ENCODE measurements at places on chromosomes 3 and 15. TPM values are rescaled to one million over a fixed set of nuclear protein-coding genes. Genes with fewer than 3 reads are reported as not detected.

Gene SLC12A1
- total RNA-seq, result not detected

GRCh38 chr15:39593071-39593655 is 12.3 kb downstream of the THBS1 start:
- H3K4me1 ChIP-seq, result peaks cover under 1% of the 10 kb centered on the region
- H3K27me3 ChIP-seq, result no peaks in the 10 kb centered on the region
- H3K4me3 ChIP-seq, result no peak overlapping the region
- no peak for DNase-seq

Gene TNFAIP8L3
- total RNA-seq, result 4.3 TPM

DNA sequence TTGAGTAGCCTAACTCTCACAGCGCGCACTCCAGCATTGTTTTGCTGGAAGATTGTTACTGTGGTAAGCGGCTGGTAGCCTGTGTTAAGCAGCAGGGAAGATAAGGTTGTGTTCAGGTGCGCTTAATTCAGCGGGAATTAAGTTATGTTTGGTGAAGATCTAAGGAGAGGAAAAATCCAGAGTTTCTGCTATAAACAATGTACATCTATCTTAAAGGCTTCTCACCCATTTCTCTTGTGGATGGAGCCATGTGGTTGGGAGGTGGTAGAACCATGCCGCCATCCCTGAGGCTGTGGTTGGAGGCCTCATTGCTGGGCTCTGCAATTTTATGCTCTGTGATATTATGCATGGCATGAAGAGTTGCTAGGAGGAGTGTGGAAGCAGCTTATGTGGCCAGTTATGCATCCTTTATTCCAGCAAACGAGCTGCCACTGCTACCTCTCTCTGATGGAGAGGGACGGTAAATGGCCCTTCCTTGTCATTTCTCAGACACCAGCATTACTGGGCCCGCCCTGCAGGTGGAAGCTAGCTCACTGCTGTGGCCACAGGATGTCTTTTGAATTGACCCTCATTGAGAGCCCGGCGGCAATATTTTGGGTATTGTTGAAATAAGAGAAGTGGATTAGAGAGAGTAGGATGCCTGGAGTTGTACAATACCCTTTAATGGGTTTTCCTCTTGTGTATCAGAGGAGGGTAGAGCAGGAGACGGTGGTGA is 1.3 kb downstream of the MINAR1 start:
- no peak for DNase-seq
- no peaks in the 10 kb centered on the region for H3K4me1 ChIP-seq
- no peaks in the 10 kb centered on the region for H3K36me3 ChIP-seq
- no peak overlapping the region for H3K4me3 ChIP-seq
- H3K27ac ChIP-seq, result no peak overlapping the region

Gene ACSBG1
- total RNA-seq, result 1.9 TPM

- no peak overlapping the region for H3K4me3 ChIP-seq
- no peaks in the 10 kb centered on the region for H3K36me3 ChIP-seq
- no peak overlapping the region for H3K27ac ChIP-seq
- no peaks in the 10 kb centered on the region for H3K27me3 ChIP-seq
Measured at GRCh38 chr15:61943992-61944391, 116.3 kb downstream of the VPS13C start.

GRCh38 chr3:104825116-104825515 is 541.6 kb upstream of the ALCAM start:
- H3K4me1 ChIP-seq, result no peaks in the 10 kb centered on the region
- H3K27me3 ChIP-seq, result no peaks in the 10 kb centered on the region
- no peak overlapping the region for H3K4me3 ChIP-seq
- H3K36me3 ChIP-seq, result no peaks in the 10 kb centered on the region
- DNase-seq, result no peak
- no peak overlapping the region for H3K27ac ChIP-seq

- no peak overlapping the region for H3K4me3 ChIP-seq
- no peak for DNase-seq
- no peaks in the 10 kb centered on the region for H3K36me3 ChIP-seq
- no peak overlapping the region for H3K27ac ChIP-seq
- no peaks in the 10 kb centered on the region for H3K27me3 ChIP-seq
- no peaks in the 10 kb centered on the region for H3K4me1 ChIP-seq
Measured at GRCh38 chr3:6709178-6709577, 151.7 kb upstream of the GRM7 start.

Gene FEZF2
- total RNA-seq, result not detected

Gene FAM107A
- 64.5 TPM for total RNA-seq

DNA sequence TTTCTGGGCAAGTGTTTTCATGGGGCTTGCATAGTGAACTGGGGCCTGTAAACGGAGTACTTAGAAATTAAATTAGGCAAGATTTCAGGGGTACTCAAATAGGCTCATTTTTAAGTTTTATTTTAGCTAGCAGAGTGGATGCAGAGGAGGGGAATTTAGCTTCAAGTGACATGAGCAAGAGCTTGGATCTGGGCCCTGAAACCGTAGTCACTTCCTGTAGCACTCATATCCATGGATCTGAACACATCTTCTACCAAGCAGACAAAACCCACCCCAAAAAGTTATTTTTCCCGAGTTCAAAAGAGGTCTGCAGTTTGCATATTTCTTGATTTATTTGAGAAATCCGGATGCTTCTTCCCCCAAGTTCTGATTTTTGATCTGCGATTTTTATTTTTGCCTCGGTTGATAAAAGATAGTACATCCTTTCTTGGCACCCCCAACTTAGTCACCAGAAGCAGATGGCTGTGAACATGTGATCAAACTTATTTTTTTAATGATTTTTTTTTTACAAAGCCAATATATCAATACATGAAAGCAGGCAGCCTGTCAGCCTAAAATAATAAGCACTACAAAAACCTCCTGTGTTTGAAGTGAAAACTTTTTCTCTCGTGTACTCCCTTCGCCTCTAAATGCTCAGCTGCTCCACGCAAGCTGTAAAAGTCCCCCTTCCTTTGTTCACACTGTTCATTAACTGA is 36.6 kb upstream of the STT3B start:
- H3K27me3 ChIP-seq, result no peaks in the 10 kb centered on the region
- H3K4me3 ChIP-seq, result no peak overlapping the region
- no peak overlapping the region for H3K27ac ChIP-seq
- DNase-seq, result no peak

- H3K36me3 ChIP-seq, result no peaks in the 10 kb centered on the region
- H3K4me1 ChIP-seq, result no peaks in the 10 kb centered on the region
- H3K4me3 ChIP-seq, result no peak overlapping the region
- H3K27ac ChIP-seq, result no peak overlapping the region
- DNase-seq, result no peak
Measured at GRCh38 chr3:65540666-65541065, 498.1 kb downstream of the MAGI1 start.

Gene IL17RB
- total RNA-seq, result 46.5 TPM

Gene GCNT3
- total RNA-seq, result not detected

GRCh38 chr3:58564456-58565160 is 12.6 kb downstream of the FAM107A start:
- no peaks in the 10 kb centered on the region for H3K27me3 ChIP-seq
- no peak for DNase-seq
- H3K27ac ChIP-seq, result no peak overlapping the region
- H3K36me3 ChIP-seq, result no peaks in the 10 kb centered on the region
- H3K4me1 ChIP-seq, result no peaks in the 10 kb centered on the region

- no peaks in the 10 kb centered on the region for H3K36me3 ChIP-seq
- H3K27me3 ChIP-seq, result peaks cover 40% of the 10 kb centered on the region
- H3K27ac ChIP-seq, result no peak overlapping the region
- H3K4me3 ChIP-seq, result peak overlapping the region; percentile 18
- no peaks in the 10 kb centered on the region for H3K4me1 ChIP-seq
Measured at GRCh38 chr3:42264399-42265058, 1.5 kb downstream of the CCK start.

DNA sequence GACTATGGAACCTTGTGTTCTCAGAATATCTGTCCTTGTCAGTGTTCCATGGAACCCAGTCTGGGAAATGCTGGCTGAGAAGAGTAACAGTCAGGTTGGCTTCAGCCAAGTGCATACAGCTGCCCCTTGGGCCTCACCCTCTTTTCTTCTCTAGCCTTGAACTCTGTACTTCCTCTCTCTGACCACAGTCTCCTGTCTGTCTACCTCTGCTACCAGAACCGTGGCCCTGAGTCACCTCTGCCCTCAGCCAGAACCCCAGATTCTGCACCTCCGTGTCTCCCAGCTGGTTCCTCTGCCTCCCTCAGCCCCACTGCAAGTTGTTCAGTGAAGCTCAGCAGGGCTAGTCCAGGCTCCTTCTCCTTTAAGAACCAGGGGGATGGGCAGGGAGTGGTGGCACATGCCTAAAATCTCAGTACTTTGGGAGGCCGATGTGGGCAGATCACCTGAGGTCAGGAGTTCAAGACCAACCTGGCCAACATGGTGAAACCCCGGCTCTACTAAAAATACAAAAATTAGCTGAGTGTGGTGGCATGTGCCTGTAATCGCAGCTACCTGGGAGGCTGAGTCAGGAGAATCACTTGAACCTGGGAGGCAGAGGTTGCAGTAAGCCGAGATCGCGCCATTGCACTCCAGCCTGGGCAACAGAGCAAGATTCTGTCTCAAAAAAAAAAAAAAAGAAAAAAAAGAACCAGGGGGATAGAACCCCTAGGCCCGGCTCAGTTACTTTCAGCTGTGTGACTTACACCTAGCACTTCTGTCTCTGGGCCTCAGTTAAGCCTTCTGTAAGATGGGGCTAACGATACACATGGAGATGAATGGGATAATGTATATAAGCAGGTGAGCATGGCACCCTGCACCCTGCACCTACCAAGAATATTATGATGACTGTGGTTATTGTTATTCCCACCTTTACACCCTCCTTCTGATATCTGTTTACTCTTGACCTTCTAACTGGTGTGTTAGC is 24.3 kb upstream of the TATDN2 start:
- H3K36me3 ChIP-seq, result no peaks in the 10 kb centered on the region
- H3K27ac ChIP-seq, result peak overlapping the region; percentile 7
- H3K27me3 ChIP-seq, result no peaks in the 10 kb centered on the region
- no peaks in the 10 kb centered on the region for H3K4me1 ChIP-seq
- no peak overlapping the region for H3K4me3 ChIP-seq

DNA sequence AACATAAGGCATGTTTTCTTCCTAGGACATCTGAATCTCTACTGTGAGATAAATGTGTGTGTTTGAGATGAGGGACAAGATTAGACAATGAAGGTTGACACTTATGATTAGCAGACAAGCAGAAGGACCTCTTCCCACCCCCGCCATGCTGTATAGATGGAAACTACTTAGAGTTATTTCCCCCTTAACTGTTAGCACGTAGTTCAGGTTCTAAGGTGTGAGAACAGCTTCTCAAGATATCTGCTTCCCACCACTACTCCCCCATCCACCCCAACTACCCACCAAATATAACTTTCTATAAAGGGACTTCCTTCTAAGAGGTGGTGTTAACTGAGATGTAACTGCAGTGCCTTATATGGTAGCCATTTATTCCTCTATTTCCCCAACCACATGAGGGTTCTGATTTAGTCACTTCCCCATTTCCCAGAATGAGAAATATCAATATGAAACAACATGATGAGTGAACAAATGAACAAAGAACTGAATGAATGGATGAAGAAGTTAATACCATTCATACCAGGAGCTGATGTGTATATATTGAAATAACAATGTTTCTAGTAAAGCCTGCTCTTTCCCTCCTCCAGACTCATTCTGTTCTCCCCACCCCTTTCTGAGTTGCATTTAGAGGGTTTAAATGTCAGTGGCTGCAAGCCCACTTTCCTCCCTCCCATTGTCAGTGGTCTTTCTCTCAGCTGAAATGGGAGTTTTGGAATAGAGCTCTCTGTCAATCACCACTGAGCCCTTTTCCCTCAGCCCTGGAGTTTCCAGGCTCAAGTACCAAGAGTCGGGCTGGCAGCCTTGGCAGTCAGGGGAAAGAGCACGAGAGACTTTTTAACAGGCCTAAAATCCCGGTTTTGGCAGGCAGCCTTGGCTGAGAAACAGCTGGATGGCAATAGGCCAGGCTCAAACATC is 7.7 kb upstream of the RFTN1 start:
- H3K27me3 ChIP-seq, result no peaks in the 10 kb centered on the region
- no peaks in the 10 kb centered on the region for H3K36me3 ChIP-seq
- no peak overlapping the region for H3K4me3 ChIP-seq

DNA sequence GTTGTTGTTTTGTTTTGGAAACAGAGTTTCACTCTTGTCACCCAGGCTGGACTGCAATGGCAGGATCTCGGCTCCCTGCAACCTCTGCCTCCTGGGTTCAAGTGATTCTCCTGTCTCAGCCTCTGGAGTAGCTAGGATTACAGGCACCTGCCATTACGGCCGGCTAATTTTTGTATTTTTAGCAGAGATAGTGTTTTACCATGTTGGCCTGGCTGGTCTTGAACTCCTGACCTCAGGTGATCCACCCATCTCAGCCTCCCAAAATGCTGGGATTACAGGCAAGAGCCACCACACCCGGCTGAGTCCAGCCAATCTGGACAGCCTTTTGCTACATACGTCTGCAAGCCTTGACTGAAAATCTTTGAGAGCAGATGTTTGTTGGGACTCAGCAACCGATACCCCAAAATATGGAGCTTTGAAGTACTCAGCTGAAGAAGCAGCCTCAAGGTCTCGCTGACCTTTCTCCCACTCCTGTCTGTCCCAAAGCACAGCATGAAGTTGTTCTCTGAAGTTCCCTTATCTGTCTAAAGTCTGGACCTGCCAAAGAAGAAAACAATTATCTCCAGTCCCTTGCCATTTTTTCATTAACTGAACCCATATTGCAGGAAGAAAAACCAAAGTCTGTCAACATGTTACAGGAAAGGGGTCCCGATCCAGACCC is 9.6 kb upstream of the NUP210 start:
- H3K27me3 ChIP-seq, result no peaks in the 10 kb centered on the region
- no peak for DNase-seq

DNA sequence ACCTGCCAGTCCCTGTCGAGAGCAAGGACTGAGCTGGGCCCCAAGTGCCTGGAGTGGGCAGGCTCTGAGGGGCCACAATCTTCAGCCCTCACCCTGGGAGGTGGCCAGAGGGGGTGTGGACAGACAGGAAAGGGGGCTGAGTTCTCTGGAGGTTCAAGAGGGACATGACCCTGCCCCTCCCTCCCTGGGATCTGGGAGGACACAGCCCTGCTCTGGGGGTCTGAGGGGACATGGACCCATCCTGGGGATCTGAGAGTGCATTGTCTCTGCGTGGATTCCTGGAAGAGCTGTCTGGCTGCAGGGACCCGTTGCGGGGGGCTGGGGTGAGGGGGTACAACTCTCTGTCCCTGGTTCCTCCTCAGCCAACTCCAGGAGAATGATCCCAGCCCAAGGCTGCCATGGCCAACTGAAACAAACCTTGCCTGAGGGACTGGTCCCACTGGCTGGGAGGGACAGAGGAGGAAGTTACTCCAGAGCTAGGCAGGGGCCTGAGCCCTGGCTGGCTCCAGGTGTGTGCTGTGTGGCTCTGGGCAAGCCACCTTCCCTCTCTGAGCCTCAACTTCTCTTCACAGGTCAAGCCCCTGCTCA is 29.0 kb downstream of the PTH1R start:
- H3K36me3 ChIP-seq, result no peaks in the 10 kb centered on the region
- H3K27ac ChIP-seq, result no peak overlapping the region
- H3K4me1 ChIP-seq, result peaks cover 14% of the 10 kb centered on the region
- no peak overlapping the region for H3K4me3 ChIP-seq
- H3K27me3 ChIP-seq, result no peaks in the 10 kb centered on the region

Gene SLC28A1
- total RNA-seq, result not detected

Gene CCR9
- not detected for total RNA-seq

Gene SCAPER
- 19.5 TPM for total RNA-seq
